ENCODE measurements at places on chromosomes 2 and 18. TPM values are rescaled to one million over a fixed set of nuclear protein-coding genes. Genes with fewer than 3 reads are reported as not detected.

MAP2 gene
- total RNA-seq: not detected

DNA sequence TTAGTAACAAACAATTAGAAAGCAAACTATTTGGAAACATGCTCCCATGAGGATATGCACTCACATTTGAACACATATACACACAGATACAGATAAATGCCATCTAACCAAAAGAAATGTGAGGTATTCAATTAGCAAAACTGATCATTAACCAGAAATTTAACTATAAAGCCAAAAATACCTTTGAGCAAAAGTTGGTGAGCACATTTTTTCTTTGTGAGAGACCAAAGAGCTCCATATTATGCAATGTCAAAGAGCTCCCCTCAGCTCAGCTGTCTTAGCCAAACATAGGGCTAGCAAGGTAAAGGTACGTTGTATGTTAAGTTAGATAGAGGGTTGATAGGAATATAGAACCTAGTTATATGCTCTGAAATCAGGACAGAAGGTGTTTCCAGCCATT is 43.8 kb downstream of the CYBRD1 start:
- DNase-seq: no peak
- H3K27ac ChIP-seq: no peak overlapping the region
- no peaks in the 10 kb centered on the region for H3K4me1 ChIP-seq
- H3K36me3 ChIP-seq: no peaks in the 10 kb centered on the region
- no peak overlapping the region for H3K4me3 ChIP-seq

AMER3 gene
- total RNA-seq: not detected

DNA sequence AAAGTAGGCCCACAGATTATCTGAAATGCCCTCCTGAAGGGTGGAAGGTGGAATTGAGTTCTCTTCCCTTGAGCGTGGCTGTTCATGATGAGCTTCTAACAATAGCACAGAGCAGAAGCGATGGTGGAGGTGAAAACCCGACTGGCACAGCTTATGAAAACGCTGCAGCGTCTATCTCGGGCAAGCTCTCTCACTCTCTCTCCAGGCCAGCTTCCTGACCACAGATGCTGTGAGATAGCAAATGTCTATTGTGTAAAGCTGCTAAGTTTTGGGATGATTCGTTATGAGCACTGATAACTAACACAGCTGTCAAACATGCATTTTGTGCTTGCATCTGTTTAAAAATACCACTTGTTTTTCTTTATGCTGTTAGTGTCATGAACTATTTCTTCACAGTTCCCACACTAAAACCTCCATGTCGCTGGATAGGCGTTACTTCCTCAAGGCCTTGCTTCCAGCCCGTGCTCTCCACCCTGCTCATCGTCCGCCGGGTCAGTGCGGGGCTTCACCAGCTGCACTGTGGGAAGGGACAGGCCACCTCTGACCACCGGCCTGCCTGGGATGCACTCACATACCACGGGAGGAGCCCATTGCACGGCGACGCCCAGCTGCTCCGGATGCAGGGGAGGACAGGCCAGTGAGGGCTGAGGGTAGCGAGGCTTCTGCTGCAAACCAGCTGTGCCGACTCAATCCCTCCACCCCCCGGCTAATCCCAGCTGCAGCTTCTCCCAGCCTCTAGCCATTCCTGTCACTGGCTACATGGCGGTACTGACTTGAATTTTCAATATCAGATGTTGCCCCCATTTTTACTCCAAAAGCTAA is 60.0 kb upstream of the OTOS start:
- no peak overlapping the region for H3K4me3 ChIP-seq
- H3K27ac ChIP-seq: no peak overlapping the region
- H3K4me1 ChIP-seq: peaks cover 4% of the 10 kb centered on the region

CCDC85A gene
- total RNA-seq: not detected

DNA sequence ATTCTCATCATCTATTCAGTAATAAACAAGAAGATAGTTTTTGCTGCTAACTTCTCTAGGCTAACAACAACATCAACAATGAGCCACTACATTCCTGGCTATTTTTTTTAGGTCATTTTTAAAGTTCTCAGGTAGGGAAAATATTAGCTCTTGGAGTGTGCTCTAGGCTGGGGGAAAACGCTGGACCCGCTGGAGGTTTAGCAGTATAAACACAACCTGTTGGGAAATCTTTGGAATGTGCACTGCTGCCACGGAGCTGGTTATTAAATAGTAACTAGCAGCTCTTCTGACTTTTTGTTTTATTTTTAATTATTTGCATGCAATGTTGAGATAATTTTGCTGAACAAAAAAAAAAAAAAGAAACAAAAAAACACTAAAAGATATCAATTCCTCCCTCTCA is 892.1 kb upstream of the ACVR2A start:
- H3K36me3 ChIP-seq: no peaks in the 10 kb centered on the region
- no peak for DNase-seq
- H3K27me3 ChIP-seq: no peaks in the 10 kb centered on the region
- H3K27ac ChIP-seq: no peak overlapping the region
- H3K4me1 ChIP-seq: no peaks in the 10 kb centered on the region

- H3K36me3 ChIP-seq: no peaks in the 10 kb centered on the region
- no peak overlapping the region for H3K4me3 ChIP-seq
- no peak overlapping the region for H3K27ac ChIP-seq
- DNase-seq: no peak
- H3K27me3 ChIP-seq: no peaks in the 10 kb centered on the region
Observed at GRCh38 chr2:64474121-64474571, 20.2 kb downstream of the LGALSL start.

GRCh38 chr2:17627434-17627833 is 86.9 kb downstream of the VSNL1 start:
- H3K27ac ChIP-seq: no peak overlapping the region
- no peaks in the 10 kb centered on the region for H3K27me3 ChIP-seq
- no peaks in the 10 kb centered on the region for H3K36me3 ChIP-seq
- no peak for DNase-seq
- H3K4me3 ChIP-seq: no peak overlapping the region
- H3K4me1 ChIP-seq: no peaks in the 10 kb centered on the region

GRCh38 chr2:227464361-227464760 is 7.6 kb upstream of the AGFG1 start:
- peaks cover 82% of the 10 kb centered on the region for H3K4me1 ChIP-seq
- DNase-seq: peak; percentile 34
- peak overlapping the region; percentile 57 for H3K4me3 ChIP-seq

TANC1 gene
- 0.70 TPM for total RNA-seq

- peaks cover 50% of the 10 kb centered on the region for H3K27me3 ChIP-seq
- peaks cover 22% of the 10 kb centered on the region for H3K4me1 ChIP-seq
- H3K4me3 ChIP-seq: no peak overlapping the region
- H3K36me3 ChIP-seq: no peaks in the 10 kb centered on the region
- DNase-seq: no peak
Observed at GRCh38 chr2:60558536-60558935, 5.1 kb upstream of the BCL11A start.

DNA sequence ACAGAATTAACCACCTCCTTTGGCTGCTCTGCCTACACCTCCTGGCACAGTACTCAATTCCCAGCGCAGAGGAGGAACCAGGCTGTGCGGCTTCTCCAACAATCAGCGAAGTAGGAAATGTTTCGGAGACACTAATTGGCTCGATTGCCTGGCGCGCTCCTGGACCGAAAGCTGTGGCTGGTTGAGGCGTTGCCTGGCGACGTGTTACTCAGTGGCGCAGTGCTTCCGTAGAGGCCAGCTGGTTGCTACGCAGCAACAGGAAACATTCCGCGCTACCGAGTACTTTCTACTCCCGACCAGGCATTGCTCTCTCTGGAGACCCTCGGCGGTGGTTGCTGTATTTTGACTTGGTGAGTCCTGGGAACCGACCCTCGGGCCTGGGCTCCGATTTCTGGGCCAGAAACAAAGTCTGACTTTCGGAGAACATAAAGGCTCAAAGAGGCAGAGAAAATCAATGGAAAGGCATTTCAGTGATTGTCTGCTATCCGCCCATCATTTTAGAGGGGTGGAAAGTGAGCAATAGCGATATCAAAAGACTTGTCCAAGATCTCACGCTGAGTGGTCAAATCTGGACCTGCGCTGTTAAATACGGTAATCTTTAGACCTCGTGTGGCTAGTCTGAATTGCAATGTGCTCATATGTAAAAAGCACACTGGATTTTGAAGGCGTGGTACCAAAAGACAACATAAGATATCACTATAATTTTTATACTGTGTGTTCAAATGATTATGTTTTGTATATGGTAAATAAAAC is at the start of gene DNAH6:
DNAH6 (plus strand) TSS at position 265 of the 753 bp plus-strand sequence. CDS start 1,329 bp downstream, outside the sequence.
- H3K27me3 ChIP-seq: no peaks in the 10 kb centered on the region
- peak; percentile 92 for DNase-seq
- H3K36me3 ChIP-seq: peaks cover 3% of the 10 kb centered on the region
- H3K27ac ChIP-seq: no peak within 1 kb of the TSS
- peak within 1 kb of the TSS; percentile 79 for H3K4me3 ChIP-seq

DNA sequence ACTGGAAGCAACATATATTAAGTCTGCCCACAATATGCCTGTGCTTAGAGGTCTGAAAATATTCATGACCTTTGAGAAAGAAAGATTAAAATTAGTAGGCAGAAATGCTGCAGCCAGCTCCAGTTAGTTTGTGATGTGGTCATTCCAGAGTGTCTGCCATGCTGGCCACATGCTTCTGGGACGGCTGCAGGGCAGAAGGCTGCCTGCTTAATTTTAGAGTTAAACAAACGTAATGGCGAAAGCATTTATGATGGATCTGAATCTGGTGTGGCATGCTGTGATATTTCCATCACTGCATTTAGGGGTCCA is 95.4 kb downstream of the FHOD3 start:
- H3K4me3 ChIP-seq: no peak overlapping the region
- no peak overlapping the region for H3K27ac ChIP-seq
- peaks cover 5% of the 10 kb centered on the region for H3K27me3 ChIP-seq
- no peak for DNase-seq
- H3K4me1 ChIP-seq: no peaks in the 10 kb centered on the region

DNA sequence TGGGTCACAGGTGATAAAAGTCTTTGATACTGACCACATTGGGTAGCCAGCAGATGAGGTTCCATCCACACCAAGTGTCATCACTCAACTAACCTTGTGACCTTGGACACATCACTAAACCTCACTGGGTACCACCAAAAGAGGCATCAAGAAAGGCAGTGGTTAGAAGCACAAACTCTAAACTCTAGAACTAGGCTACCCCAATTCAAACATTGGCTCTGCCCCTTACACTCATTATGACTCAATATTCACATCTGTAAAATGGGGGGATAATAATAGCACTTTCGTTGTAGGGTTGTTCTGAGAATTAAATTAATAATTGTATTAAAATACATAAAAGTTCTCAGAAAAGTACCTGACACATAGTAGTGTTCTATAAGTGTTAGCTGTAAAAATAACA is 15.8 kb upstream of the SMAD7 start:
- H3K4me1 ChIP-seq: peaks cover 13% of the 10 kb centered on the region
- no peak overlapping the region for H3K4me3 ChIP-seq
- no peak overlapping the region for H3K27ac ChIP-seq
- peaks cover 4% of the 10 kb centered on the region for H3K27me3 ChIP-seq
- DNase-seq: no peak
- H3K36me3 ChIP-seq: no peaks in the 10 kb centered on the region

- H3K27ac ChIP-seq: no peak overlapping the region
- no peak for DNase-seq
- peaks cover 26% of the 10 kb centered on the region for H3K4me1 ChIP-seq
Observed at GRCh38 chr18:79372461-79372860, 23.3 kb upstream of the NFATC1 start.

ALPI gene
- total RNA-seq: not detected

DNA sequence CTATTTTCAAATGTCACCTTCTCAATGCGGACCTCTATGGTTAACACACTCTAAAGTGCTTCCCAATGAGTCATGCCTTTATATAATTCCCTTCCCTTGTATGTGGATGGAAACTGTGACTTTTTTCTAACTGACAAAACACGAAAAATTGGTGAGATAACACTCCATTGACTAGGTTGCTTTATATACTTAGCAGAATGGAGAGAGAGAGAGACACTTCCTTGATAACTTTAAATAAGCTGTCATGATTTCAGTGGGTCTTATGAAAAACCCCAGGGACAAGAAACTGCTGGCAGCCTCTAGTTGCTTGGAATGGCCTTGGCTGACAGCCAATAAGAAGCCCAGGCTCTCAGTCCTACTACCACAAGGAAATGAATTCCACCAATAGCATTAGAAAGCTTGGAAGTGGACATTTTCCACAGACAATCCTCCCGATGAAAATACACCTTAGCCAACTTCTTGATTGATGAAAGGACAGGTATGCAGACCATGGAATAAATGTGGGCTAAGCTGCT is 322.2 kb downstream of the ZNF804A start:
- no peak overlapping the region for H3K4me3 ChIP-seq
- DNase-seq: no peak
- no peaks in the 10 kb centered on the region for H3K27me3 ChIP-seq
- H3K27ac ChIP-seq: no peak overlapping the region
- H3K36me3 ChIP-seq: no peaks in the 10 kb centered on the region
- H3K4me1 ChIP-seq: no peaks in the 10 kb centered on the region

DNA sequence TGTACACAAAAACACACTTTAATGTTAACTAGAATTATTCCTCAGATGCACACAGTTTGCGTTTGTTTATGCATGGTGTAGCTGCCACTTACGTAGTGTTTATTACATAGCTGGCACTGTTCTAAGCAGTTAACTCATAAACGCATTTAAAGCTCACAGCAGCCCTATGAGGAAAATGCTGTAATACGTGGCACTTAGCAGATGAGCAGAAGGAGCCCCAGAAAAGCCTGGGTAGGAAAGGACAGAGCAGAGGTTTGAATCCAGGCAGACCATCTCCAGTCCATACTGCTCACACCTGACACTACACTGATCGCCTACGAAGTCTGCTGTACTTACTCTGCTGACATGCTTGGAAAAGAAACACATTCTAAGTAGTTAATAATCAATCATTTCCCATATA is 66.6 kb downstream of the BCL2 start:
- peaks cover 72% of the 10 kb centered on the region for H3K4me1 ChIP-seq
- no peak overlapping the region for H3K27ac ChIP-seq
- no peak overlapping the region for H3K4me3 ChIP-seq
- no peak for DNase-seq

ALPG gene
- total RNA-seq: not detected

GRCh38 chr2:219446101-219446504 is 11.5 kb downstream of the SPEG start:
- H3K27me3 ChIP-seq: peaks cover 17% of the 10 kb centered on the region
- H3K36me3 ChIP-seq: no peaks in the 10 kb centered on the region
- peaks cover 18% of the 10 kb centered on the region for H3K4me1 ChIP-seq
- no peak for DNase-seq
- no peak overlapping the region for H3K4me3 ChIP-seq
- no peak overlapping the region for H3K27ac ChIP-seq

GRCh38 chr2:24330161-24330560 is 30.2 kb downstream of the ITSN2 start:
- H3K27me3 ChIP-seq: no peaks in the 10 kb centered on the region
- no peak overlapping the region for H3K4me3 ChIP-seq
- H3K36me3 ChIP-seq: no peaks in the 10 kb centered on the region
- no peak overlapping the region for H3K27ac ChIP-seq

DNA sequence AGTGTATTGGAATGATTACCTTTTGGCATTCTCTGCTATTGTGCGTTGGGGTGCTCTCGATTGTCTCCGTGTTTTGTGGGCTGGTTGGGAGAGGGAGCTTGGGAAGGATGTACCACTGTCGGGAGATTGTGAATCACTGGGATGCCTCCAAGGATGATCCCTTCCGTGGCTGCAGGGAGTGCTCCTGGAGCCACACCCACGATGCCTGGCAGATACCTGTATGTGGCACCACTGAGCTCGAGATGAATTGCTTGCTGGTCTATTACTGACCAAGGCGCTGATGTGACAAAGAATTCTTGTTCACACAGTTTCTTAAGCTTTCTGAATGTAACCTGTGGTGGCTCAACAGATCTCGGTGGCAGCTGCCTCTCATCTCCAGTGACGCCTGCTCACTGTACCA is 159.7 kb upstream of the LHCGR start:
- no peak overlapping the region for H3K4me3 ChIP-seq
- no peaks in the 10 kb centered on the region for H3K27me3 ChIP-seq
- no peak for DNase-seq
- no peak overlapping the region for H3K27ac ChIP-seq

GRCh38 chr2:49831698-49832367 is 677.5 kb upstream of the FSHR start:
- H3K27me3 ChIP-seq: no peaks in the 10 kb centered on the region
- no peak for DNase-seq
- no peak overlapping the region for H3K27ac ChIP-seq
- no peaks in the 10 kb centered on the region for H3K4me1 ChIP-seq
- no peak overlapping the region for H3K4me3 ChIP-seq

Measured in activated CD8-positive, alpha-beta T cell treated with anti-CD3 and anti-CD28 coated beads for 36 hours (primary cell).